ENCODE measurements at places on chromosomes 12 and 14.
A peak's percentile ranks its signal among the peaks of the same experiment; 100 is the strongest.

DNA sequence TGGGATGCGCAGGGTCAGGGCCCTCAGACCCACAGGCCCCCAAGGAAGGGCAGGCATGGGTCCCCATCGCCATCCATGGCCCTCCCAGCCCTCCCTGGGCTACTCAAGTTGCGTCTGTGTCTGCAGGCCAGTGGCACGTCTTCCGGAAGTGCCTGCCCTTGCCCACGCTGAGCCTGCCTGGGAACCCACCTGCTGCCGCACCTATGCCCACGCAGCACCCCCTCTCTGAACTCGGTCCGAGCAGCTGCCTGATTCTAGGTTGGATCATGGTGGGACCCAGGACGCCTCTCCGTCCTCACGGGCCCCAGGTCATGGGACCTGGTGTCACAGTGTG, 182.8 kb downstream of the ADGRD1 start:
- no peak for DNase-seq

DNA sequence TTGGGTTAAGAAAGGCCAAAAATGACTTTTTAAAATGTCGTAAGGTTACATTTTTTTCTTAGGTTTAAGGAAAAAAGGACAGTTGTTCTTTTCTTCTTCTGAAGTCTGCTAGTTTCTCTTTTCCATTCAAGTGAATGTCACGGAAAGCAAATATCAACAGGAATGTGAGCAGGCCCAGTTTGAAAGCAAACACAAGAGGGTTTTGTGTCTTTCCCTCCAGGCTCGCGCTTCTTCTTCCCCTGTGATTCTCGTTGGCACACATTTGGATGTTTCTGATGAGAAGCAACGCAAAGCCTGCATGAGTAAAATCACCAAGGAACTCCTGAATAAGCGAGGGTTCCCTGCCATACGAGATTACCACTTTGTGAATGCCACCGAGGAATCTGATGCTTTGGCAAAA, 85.4 kb downstream of the LRRK2 start:
- DNase-seq = no peak

DNA sequence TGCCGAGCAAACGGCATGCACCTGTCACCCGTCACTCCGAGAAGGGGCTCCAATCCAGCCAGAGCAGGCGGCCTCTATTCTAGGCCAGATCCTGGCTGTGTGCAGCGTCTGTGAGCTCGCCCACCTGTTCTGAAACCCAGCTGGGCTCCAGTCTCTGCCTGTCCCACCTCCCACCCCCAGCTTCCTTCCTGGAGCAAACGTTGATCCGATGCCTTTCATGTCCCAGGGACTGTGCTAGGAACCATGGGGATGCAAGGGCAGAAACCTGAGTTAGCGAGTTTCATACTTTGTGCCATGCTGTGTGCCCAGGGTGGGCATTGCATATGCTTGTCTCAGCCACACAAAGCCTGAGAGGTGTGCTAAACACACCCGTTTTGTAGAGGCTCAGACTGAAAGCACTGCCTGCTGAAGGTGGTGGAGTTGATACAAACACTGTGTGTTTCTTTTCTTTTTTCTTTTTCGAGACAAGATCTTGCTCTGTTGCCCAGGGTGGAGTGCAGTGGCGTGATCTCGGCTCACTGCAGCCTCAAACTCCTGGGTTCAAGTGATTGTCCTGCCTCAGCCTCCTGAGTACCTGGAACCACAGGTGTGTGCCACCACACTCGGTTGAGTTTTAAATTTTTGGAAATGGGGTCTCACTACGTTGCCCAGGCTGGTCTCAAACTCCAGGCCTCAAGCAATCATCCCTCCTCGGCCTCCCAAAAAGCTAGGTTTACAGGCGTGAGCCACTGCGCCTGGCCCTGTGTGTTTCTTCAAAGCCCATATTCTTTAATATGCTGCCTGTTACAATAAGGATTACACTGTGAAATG, 84.1 kb upstream of the MED13L start:
- no peak for DNase-seq

DNA sequence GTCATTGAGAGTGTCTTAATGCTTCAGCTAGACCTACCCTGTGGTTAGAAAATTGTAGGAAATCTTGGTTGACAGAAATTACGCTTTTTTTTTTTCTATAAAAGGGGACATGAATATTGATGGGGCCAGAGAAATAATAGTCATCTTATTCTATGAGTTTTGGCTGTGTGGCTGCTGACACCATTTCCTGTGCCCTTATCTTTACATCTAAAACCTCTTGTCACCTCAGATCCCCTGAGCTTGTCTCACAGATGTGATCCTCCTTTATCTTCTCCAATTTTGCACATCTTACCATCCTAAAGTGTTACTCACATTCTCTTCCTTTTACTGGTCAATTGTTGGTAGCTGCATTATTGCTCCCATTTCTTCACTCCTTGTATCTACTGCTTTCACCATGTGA, 36.1 kb downstream of the ASCL1 start:
- DNase-seq = no peak

- DNase-seq = no peak
These were observed 176.8 kb downstream of the APAF1 start for GRCh38 chr12:98821866-98822265.

- no peak for DNase-seq
These were observed 33.7 kb downstream of the VWF start for GRCh38 chr12:6090803-6091202.

- no peak for DNase-seq
These were observed 7.0 kb downstream of the NKX2-1 start for GRCh38 chr14:36513012-36513420.

GRCh38 chr12:42128327-42128726, 16.3 kb downstream of the GXYLT1 start:
- no peak for DNase-seq

- DNase-seq = no peak
These were observed 272.8 kb downstream of the KSR2 start for GRCh38 chr12:117695956-117696355.

DNA sequence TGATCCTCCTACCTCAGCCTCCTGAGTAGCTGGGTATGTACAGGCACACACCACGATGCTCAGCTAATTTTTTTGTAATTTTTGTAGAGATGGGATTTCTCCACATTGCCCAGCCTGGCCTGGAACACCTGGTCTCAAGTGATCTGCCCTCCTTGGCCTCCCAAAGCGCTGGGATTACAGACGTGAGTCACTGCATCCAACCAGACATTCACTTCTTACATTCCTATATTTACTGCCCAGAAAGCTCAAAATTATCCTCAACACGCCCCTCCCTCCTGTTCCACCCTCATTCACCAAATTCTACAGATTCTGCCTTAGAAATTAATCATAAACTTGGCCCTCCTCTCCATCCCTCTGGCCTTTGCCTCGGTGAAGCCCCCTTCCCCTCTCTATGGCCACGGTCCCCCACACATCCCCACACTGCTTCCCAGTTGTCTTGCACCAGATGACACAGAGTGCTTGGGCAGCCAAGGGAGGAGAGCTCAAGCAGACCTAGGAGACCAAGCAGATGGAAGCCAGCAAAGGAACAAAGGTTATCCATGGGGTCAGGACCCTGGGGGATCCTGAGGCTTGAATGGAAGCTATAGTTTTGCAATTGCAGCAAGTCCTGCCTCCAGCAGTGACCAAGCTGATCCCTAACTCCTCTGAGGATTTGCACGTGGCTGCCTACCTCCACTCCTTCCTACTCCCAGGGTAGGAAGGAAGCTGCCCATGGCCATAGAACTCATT, 213.2 kb upstream of the FOXN3 start:
- no peak for DNase-seq

GRCh38 chr12:100229036-100229635, 28.5 kb downstream of the ACTR6 start:
- no peak for DNase-seq

- peak; percentile 56 for DNase-seq
These were observed 46.8 kb upstream of the DLK1 start for GRCh38 chr14:100679707-100680438.

GRCh38 chr14:29232153-29232552, 465.6 kb downstream of the FOXG1 start:
- DNase-seq = no peak

DNA sequence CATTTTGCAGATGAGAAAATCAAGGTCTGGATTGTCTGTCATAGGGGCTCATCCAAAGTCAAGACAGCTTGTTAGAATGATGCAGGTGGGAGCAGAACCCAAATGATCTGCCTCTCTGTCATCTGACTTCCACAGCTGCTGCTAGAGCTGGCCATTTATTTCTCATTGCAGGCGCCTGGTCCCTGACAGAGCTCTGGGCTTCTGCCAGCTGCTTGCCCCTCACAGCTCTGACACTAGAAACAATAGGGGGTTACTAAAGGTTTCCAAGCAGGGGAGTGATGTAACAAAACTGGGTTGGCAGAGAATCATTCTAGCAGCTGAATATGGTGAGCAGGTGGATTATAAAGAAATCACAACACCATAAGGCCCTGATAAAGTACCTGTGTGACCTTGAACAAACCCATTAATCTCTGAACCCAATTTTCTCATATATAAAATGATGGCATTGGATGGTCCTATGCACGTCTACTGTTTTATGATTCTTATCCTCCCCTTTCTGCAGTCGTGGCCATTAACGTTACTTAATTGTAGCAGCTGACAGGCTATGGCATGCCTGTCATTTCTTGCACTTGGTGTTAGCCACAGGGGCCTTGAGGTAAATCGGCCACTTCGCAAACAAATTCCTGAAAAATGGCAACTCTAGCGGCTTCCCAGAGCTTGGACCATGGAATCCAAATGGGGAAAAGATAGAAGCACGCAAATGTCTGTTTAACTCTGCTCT, 134.6 kb downstream of the RMST start:
- no peak for DNase-seq

- peak; percentile 17 for DNase-seq
These were observed 48.5 kb downstream of the BAZ1A start for GRCh38 chr14:34826661-34827060.

- DNase-seq = no peak
These were observed 12.0 kb upstream of the PCNX4 start for GRCh38 chr14:60079723-60080122.

DNA sequence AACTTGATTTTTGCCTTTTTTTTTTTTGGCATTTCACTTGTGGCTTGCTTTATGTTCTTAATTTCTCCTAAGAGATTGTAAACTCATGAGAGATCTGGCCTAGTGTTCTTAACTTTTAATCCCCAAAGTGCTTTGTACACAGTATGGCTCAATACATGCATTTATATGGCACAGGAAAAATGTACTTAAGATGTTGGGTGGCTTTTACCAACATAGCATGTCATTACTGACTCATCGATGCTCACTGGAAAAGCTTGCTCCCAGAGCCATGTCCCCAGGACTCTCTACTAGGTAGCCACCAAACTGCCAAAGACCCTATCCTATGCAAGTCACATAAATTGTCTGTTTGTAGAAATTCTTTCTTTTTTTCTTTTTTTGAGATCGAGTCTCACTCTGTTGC, 13.1 kb upstream of the SMCO3 start:
- no peak for DNase-seq

- no peak for DNase-seq
These were observed 99.6 kb downstream of the PTPN11 start for GRCh38 chr12:112518365-112518735.

DNA sequence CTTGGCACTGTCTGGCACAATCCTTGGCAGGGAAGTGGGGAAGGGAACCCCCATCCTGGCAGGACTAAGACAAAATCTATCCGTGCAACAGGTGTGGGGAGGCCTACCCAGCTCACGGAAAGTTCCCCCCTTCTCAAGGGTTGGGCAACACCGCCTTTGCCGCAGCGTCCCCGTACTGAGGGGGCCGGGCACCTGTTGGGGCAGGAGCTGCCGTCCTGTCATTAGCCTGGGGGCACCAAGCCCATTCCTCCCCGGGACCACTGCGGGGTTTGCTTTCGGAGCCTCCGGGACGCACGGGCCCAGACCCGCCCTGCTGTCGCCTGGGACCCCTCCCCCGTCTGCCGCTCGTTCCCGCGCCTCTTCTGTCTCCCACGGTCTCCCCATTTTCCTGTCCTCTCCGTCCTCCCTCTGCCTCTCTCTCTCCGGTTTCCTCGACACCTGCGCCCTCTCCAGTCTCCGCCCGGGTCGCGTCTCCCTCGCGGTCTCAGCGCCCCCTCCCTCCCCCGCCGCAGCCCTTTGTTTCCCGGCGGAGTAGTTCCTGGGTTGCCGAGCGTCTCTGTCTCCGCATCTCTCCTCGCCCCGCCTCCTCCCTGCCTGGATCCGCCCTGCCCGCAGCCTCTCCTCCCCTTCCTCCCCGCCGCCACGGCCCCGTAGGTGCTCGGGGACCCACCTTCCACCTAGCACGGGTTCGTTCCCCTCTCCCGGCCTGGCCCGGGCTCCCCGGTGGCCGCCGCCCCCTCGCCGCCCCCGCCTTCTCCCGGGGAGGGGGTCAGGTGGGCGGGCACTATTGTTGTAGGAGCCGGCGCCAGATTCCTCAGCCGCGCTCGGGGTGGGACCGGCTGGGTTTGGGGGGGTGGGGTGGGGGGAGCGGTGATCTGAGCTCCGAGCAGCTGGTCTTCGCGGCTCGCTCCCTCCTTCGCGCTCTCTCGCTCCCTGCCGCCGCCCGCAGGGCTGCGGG, at the start of gene CACNB3:
TSS of gene CACNB3 (plus strand) at position 624 of the 958 bp plus-strand sequence. CDS start 434 bp downstream, outside the sequence.
- no peak for DNase-seq

- no peak for DNase-seq
These were observed 27.7 kb downstream of the RNF34 start for GRCh38 chr12:121427556-121428050.

DNA sequence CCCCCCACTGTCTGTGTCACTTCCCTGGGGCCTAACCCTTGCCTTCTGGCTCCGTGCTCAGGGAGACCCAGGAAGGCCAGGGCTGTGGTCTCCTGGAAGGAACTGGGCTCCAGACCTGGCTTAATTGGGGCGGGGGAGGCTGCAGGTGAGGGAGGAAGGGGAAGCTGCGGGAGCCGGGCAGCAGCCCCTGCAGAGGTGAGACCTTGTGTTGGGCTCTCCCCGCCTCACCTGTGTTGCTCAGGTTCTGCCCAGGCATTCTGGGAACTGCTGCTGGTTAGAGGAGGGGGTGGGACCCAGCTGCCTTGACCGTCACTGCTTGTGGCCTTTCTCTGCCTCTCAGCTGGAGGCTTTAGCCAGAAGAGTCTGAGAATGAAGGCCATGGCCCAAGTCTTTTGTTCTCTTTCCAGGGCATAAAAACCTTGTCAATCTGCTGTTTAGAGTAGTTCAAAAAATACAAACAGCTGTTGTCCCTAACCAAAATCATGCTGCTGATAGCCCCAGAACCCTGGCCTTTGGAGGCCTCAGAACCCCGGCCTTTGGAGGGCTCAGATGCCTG, 247.6 kb downstream of the CHST11 start:
- no peak for DNase-seq

DNA sequence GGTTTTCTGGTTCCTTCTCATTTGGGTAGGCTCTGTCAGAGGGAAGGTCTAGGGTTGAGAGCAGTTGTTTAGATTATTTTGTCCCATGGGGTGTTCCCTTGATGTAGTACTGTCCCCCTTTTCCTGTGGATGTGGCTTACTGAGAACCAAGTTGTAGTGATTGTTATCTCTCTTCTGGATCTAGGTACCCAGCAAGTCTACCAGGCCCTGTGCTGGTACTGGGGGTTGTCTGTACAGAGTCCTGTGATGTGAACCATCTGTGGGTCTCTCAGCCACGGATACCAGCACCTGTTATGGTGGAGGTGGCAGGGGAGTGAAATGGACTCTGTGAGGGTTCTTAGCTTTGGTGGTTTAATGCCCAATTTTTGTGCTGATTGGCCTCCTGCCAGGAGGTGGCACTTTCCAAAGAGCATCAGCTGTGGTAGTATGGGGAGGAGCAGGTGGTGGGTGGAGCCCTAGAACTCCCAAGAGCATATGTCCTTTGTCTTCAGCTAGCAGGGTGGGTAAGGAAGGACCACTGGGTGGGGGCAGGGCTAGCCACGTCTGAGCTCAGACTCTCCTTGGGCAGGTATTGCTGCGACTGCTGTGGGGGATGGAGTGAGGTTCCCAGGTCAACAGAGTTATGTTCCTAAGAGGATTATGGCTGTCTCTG, 179.3 kb upstream of the BTG1 start:
- no peak for DNase-seq

- DNase-seq = no peak
These were observed 8.5 kb upstream of the SYNE3 start for GRCh38 chr14:95524706-95525512.
